ENCODE measurements at places on chromosomes 2 and 18. TPM values are rescaled to one million over a fixed set of nuclear protein-coding genes. Genes with fewer than 3 reads are reported as not detected.

The DSG1 gene
- not detected for total RNA-seq

The BMP10 gene
- not detected for total RNA-seq

GRCh38 chr2:69026691-69027459 is 13.9 kb downstream of the ANTXR1 start:
- no peak for DNase-seq

DNA sequence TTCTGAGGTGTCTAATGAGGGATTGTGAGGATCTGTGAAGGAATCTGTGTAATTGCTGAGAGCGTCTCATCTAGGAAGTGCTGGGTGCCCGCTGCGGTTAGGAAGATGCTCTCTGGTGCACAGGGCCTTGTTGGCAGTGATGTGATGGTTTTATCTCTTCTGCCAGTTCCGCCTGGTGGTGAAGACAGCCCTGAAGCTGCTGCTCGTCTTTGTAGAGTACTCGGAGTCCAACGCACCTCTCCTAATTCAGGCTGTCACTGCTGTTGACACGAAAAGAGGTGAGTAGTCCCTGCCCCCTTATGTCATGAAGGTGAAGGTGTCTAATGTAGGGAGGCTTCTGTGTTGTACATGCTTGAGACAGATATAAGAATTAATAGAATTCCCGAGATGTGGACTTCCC is 234.2 kb downstream of the TPGS2 start:
- no peak for DNase-seq

- no peak for DNase-seq
Observed at GRCh38 chr2:160884056-160884455, 276.2 kb upstream of the TANK start.

DNA sequence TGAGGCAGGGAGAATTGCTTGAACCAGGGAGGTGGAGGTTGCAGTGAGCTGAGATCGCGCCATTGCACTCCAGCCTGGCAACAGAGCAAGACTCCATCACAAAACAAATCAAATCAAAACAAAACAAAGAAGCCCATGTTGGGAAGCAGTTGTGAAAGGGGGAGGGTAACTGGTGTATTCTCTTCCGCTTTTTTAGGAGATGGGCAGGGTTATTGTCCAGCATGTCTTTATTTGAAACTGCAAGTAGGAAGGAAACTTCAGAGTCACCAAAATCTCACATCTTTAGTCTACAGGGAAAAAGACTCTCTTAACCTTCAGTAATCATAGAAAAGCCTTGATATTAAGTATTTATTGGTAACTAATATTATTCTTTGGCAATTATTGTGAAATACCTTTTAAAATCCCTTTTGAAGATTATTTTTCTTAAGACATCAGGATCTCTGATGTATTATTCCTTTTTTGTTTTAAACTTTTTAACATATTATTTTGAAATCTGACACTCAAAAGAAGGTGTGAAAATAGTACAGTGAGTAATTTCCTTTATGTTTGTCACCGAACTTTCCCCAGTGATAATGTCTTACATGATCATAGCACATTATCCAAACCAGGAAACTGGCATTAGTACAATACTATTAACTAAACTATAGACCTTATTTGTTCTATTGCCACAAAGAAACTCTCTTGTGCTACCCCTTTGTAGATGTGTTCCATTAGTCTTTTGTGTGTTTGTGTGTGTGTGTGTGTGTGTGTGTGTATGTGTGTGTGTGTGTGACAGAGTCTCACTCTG is 84.3 kb upstream of the LTBP1 start:
- no peak for DNase-seq

Measured in pulmonary artery endothelial cell (primary cell).